Brain microvascular endothelial cell (primary cell): ENCODE measurements at places on chromosomes 5 and 9.

DNA sequence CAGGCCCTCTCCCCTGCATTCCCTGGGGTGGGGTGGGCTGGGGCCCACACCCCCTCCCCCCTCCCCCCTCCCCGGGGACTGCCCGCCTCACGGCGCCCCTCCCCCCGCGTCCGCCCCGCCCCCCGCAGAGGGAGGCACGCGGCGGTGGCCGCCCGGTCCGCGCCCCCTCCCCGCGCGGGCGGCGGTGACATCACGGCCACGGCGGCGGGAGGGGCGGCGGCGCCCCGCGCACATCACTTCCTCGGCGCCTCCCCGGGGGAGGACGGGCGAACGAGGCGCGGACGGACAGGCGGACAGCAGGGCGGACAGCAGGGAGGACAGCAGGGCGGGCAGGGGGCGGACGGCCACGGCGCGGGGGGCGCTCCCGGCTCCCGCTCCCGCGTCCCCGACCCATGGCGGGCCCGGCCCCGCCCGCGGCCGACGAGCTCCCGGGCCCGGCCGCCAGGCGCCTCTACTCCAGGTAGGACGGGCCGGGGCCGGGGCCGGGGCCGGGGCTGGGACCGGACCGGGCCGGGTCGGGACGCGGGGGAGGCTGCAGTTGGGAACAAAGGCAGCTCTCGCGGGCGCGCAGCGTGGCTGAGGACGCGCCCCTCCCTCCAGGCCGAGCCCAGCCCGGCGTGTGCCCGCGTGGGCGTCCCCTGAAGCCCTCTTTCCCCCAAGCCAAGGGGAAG, at the start of gene GPSM1:
GPSM1 (plus strand) TSS at position 236 of the 671 bp plus-strand sequence; CDS start at position 393, 157 bp downstream.
- no peak for DNase-seq

DNA sequence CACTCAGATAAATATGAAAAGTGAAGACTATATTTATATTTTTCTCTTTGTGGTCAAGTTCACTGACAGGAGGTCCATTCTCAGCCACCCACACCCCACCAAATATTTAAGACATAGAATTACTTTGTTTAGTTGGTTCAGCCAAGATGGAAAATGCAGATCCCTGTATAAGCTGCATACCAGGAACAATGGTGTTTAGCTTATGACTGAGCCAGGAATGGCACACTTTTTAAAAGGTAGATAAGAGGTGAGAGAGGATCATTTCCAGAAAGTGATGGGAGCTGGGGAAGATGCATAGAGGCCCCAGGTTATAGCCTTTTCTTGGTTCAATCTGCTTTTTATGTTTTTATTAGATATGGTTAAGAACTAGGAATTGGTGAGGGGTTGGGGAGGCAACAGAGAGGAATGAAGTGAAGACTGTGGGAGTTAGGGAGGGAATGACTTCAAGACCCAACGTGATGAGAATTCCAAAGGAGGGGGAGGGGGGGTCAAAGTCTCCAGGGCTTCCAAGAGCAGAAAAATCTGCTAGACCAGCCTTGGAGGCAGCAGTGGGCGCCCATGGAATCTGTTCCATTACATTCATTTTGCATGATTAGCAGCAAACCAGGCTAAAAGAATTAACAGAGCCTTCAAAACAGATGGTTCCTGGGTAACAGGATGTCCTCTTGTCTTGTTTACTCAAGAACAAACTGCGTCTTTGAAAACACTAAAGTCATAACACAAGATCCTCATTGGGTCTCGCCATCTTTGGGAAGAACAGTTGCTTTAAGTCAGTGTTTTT, 95.2 kb downstream of the FGF1 start:
- DNase-seq, result no peak

- DNase-seq, result no peak
These were observed 210.3 kb downstream of the ACTL7B start for GRCh38 chr9:108645520-108645919.

- DNase-seq, result no peak
These were observed 131.4 kb upstream of the MINAR2 start for GRCh38 chr5:129616517-129616916.

DNA sequence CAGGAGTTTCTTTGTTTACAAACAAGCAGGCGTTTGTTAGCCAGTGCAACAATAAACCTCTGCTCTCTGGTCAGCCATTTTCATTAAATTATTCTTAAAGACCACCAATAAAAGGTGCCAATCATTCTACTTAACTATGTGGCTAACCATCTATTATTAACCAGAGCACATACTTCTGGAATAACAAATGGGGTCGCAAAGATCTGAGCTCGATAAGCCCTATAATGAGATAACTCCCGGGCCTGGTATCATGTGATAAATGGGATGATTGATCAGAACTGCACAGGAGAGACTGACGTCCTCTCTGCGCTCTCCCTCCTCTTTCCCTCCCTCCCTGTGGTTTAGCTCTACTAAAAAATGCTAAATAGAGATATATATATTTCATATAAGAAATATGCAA, 488.2 kb downstream of the NTRK2 start:
- DNase-seq, result no peak

DNA sequence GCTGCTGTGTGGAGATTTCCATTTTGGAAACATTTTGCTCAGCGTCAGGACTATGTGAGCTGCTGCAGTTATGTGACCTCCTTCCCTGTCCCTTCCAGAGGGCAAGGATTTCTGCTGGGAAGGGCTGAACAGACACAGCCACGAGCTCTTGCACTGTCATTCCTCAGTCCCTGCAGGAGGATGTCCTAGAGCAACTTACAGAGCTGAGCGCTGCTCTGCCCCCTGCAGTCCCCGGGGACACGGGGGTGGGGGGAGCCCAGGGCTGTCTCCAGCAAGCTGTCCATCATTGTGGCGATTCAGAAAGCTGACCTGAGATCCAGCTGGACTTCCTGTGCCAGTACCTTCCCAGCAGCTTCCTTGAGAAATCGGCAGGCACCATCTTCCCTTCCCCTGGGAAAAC, 28.0 kb upstream of the MAP1B start:
- DNase-seq, result no peak

DNA sequence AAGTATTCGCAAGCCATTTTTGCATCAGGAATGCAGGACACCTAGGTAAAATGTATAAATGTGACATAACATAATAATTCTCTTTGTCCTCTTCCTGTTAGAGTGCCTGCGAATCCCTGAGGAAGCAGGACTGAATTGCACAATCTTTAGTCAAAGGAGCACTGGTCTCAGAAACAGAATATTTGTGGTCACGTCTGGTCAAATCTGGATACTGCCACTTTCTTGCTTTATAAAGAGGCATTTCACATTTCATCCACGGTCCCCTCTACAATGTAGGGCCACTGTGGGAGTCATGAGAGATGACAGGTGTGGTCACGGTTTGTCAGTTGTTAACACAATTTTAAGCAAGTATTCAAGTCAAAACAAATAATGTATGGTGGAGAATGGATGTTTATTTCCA, 564.0 kb downstream of the IRX1 start:
- no peak for DNase-seq

- no peak for DNase-seq
These were observed 6.9 kb downstream of the FAM163B start for GRCh38 chr9:133602277-133602676.
